ENCODE measurements at places on chromosomes 16 and 17.

GRCh38 chr17:72751746-72752145, 340.7 kb downstream of the SLC39A11 start:
- DNase-seq, result no peak

- DNase-seq, result no peak
Observed at GRCh38 chr16:52925143-52925542, 127.6 kb downstream of the CHD9NB start.

DNA sequence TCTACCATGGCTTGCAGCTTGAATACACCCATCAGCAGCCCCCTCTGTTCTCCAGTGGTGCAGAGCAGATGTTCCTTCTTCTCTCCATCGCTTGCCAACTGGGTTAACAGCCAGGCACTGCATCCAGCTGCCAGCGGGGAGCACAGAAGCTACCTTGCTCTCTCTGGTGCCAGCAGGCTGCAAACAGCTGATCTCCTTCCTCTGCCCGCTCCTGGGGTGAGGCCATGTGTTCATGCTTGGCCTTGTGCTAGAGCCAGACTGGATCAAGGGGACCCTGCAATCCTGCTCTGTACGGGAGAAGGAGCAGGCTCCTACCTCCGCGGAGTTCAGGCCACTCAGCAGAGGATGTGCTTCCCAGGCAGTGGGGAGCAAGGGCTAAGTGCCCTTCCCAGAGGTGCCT, 24.1 kb upstream of the ENGASE start:
- DNase-seq, result no peak

DNA sequence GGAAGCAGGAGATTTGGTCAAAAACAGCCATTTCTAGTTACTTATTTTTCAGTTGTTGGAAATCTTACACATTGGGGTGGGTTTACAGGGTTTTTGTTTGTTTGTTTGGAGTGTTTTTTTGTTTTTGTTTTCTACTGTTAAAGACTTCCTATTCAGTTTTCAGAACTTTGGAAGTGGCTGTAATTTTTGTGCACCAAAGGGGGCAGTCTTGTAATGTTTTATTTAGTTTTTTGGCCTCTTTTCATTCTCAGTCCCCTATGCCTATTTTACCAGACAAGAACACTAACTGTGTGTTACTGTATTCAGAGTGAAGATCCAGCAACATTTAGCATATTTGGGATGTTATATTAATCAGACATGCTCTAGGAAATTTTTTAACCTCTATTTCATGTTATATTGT, 20.6 kb downstream of the TPPP3 start:
- DNase-seq, result no peak

DNA sequence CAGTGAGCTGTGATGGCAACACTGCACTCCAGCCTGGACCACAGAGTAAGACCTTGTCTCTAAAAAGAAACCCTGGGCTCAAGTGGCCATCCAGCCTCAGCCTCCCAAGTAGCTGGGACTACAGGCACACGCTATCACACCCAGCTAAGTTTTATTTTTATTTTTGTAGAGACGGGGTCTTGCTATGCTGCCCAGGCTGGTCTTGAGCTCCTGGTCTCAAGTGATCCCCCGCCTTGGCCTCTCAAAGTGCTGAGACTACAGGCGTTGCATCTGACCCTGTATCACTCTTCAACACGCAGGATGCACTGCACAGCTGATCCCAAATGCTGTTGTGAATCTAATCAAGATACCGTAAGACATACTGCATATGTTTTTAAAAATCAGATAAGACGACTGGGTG, 23.0 kb downstream of the ANKRD11 start:
- DNase-seq, result no peak

GRCh38 chr16:11675561-11676511, 7.6 kb downstream of the SNN start:
- DNase-seq, result no peak

DNA sequence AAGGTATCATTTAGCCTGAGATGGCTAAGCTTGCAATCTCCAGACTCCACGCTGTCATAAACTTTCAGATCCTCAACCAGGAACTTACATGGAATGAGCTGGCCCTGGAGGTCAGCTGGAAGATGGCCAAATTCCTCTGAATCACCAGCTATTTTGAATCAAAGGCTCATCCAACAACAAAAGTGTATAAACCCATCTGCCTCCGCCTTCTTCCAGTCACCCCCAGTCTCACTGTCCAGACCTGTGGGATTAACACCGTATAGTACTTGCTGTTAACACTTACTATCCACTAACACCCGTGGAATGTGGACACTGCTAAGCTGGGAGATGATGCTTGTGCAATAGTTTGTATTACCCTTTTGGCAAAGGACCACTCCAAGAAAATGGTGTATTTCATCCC, 1.9 kb upstream of the LCMT1 start:
- peak; percentile 73 for DNase-seq

GRCh38 chr17:49285716-49286115, 55.1 kb upstream of the PHOSPHO1 start:
- no peak for DNase-seq

DNA sequence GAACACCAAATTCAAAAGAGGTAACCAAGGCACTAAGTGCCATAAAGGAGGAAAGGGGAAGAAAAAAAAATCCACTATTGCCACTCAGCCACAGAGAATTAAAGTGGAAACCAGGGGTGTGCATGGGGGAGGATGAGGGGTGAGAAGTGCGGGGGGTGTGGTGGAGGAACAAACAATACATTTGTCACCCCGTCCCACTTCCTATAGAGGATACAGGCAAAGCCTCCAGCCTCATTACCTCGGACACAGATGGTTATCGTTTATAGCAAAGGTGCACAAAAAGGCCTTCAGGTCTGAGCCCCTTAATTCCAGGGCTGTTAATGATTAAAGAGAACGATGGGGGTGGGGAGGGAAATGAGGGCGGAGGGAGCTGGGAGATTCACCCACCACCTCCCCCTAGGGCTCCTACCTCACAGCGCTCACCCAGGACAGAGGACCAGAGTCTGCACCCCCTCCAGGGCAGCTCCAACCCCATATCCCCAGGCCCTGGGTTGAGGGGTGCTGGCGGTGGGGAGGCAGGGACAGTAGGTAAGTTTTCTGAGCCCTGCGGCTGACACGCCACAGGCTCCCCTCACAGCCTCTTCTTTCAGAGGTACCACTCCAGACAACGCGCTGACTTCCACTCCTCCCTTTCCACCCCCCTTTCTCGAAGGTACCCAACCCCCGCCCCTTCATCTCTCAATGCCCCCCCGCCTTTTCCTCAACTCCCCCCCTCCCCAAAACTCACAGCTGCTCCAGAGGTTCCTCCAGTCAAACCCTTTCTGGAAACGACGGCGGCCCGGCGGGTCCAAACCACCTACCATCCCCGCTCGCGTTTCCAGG, 470 bp downstream of the DCUN1D3 start:
- no peak for DNase-seq

GRCh38 chr17:69819316-69820087, 255.5 kb upstream of the KCNJ16 start:
- DNase-seq, result peak; percentile 10

- DNase-seq, result no peak
Observed at GRCh38 chr17:57888311-57889216, 38.7 kb upstream of the MRPS23 start.

- DNase-seq, result no peak
Observed at GRCh38 chr16:46714797-46715591, 25.5 kb downstream of the ORC6 start.

GRCh38 chr17:42814633-42815399, 9.3 kb downstream of the BECN1 start:
- peak; percentile 47 for DNase-seq

DNA sequence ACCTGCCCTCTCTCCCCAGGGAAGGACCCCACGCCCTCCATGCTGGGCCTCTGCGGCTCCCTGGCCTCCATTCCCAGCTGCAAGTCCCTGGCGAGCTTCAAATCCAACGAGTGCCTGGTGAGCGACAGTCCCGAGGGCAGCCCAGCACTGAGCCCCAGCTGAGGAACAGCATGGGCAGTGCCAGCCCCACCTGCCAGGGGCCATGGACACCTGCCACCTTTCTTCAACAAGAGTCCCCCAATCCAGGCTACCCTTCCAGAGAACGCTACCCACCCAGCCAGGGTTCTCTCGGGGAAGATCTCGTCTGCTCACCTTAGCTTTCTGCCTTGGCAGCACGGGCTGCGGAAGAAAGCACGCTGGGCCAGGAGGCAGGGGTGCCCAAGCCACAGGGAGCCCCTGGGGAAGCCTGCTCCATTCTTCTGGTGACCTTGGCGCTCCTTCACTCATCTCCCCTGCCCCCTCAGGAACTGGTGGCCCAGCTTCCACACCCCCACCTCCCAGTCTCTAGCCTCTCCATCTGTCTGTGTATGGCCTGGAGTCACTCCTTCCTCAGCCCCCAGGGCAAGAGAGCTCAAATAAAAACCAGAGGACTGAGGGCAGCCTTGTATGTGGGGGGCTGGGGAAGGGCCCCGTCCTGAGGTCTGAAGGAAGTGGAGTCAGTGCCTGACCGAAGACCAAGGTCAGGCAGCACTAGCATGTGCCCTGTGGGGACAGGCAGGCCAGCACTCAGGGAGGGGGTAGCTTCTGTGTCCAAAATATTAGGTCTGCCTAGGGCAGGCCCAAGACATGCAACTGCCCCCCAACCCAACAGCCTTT, 6.3 kb downstream of the SLC25A39 start:
- DNase-seq, result no peak

DNA sequence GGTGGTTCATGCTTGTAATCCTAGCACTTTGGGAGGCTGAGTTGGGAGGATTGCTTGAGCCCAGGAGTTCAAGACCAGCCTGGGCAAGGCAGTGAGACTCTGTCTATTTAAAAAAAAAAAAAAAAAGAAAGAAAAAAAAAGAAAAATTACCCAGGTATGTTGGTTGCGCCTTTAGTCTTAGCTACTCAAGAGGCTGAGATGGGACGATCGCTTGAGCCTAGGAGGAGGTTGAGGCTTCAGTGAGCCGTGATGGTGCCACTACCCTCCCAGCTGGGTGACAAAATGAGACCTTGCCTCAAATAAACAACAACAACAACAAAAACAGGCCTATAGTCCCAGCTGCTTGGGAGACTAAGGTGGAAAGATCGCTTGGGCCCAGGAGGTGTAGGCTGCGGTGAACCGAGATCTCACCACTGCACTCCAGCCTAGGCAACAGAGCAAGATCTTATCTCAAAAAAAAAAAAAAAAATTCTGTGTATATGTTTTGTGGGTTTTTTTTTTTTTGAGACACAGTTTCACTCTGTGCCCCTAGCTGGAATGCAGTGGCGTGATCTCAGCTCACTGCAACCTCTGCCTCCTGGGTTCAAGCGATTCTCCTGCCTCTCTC, 12.5 kb upstream of the ANKRD40CL start:
- DNase-seq, result no peak

- peak; percentile 73 for DNase-seq
Observed at GRCh38 chr17:46764709-46765401, 53.6 kb downstream of the WNT3 start.

- no peak for DNase-seq
Observed at GRCh38 chr16:67561501-67561823, 864 bp upstream of the CTCF start.

DNA sequence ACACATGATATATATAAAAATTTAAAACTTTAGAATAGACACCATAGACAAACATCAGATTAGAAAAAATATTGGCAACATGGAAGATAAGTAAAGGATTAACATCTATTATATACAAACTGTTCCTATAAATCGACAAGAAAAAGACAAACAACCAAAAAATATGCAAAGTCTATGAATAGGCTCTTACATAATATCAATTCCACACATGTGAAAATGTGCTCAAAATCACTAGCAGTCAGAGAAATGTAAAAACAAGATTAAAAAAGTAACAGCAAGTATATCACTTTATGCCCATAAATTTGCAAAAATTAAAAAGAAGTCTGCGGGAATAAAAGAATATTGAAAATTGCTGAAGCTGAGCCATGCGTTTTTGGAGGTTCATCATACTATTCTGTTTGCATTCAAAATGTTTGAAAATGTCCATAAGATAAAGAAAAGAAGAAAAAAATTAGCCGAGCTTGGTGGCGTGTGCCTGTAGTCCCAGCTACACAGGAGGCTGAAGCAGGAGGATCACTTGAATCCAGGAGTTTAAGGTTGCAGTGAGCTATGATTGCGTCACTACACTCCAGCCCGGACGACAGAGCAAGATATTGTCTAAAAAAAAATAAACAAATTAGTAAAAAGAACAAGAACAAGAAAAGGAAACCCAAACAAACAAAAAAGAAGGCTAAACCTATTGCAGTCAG, 11.2 kb upstream of the ERN2 start:
- no peak for DNase-seq

GRCh38 chr17:44216694-44217093, 2.8 kb downstream of the UBTF start:
- DNase-seq, result no peak

- no peak for DNase-seq
Observed at GRCh38 chr16:67423611-67424260, 7.2 kb upstream of the HSD11B2 start.

DNA sequence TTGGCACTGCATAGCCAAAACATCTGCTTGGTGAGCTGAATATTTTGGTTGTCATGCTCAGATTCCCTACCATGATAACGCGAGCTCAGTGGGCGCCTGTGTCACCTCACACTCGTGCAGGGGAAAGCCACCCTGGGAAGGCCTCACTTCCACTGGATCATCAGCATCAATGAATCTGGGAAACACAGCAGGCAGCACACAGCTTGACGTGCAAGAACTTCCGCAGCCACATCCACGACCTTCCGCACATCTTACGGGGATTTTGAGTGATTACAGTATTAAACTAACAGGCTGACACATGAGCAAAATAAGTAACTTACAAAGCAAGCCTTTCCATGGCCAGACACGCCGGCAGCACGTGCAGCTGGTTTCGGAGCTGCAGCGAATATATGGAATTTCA, 54.7 kb upstream of the FOXF1 start:
- peak; percentile 9 for DNase-seq

DNA sequence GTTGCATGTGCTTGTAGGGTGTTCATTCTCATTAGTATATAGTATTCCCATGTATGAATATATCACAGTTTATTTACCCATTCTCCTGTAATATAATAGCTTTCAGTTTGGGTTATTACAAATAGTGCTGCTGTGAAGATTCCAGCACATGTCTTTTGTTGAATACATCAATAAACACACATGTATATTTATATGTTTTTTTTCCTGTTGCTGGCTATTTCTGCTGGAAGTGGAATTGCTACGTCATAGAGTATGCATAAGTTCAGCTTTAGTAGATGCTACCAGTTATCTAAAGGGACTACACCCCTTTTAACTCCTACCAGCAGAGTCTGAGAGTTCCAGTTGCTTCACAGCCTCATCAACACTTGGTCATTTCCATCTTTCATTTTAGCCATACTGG, 52.3 kb upstream of the SCNN1B start:
- no peak for DNase-seq

DNA sequence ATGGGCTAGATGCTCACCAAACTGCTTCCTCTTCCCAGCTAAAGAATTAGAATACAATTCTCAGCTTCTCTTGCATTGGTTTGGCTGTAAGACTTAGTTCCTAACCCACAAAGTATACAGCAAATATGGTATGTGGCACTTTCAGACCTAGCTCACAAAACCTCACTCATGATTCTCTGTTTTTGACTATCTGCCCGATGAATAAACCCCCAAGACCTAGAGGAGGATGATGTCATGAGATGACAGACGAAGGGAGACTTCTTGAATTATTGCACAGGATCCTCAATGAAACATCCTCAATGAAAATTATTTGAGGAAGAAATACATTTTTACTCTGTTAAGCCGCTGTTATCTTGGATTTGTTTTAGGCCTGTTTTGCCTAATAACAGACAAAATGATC, 14.3 kb downstream of the CNOT1 start:
- DNase-seq, result no peak

Measured in fibroblast of skin of left biceps (primary cell).